ENCODE measurements at places on chromosomes 2 and 18.

DNA sequence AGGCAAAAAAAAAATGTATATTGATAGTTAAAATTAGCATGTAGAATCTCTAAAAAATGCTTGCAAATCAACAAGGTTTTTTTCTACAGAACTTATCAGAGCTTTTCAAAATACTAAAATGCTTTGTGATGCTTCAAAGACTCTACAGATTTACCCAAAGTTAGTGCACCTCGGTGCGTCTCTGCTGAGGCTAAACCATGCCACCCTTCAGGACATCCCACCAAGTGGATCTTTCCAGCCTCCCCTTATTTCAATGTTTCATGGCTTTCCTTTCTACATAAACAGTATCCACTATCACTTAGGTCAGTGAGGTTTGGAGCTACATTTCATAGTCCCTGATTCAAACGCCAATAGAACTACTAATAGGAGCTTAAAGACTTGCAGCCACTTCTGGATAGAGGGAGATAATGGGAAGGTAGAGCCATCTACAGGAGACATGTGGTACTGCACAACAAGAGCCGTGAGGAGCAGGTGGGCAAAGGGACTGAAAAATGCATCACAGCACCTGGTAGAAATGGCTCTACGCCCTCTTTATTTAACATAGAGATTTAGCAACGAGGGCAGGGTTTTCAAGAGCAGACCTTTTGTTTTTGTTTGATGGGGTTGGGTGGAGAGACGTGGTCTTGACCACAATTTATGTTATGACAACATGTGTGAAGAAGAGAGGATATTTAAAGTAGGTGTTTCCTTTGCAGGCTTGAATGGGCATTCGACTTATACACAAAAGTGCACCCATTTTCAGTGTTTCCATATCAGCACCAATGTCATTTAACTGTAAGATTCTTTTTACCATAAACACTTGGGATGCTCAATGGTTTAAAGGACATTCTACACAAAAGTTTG is 56.1 kb upstream of the SLC35G4 start:
- peak; percentile 48 for DNase-seq

GRCh38 chr2:172709566-172710291 is 25.9 kb upstream of the RAPGEF4 start:
- no peak for DNase-seq

GRCh38 chr2:230711224-230711623 is 1.4 kb upstream of the CAB39 start:
- no peak for DNase-seq

DNA sequence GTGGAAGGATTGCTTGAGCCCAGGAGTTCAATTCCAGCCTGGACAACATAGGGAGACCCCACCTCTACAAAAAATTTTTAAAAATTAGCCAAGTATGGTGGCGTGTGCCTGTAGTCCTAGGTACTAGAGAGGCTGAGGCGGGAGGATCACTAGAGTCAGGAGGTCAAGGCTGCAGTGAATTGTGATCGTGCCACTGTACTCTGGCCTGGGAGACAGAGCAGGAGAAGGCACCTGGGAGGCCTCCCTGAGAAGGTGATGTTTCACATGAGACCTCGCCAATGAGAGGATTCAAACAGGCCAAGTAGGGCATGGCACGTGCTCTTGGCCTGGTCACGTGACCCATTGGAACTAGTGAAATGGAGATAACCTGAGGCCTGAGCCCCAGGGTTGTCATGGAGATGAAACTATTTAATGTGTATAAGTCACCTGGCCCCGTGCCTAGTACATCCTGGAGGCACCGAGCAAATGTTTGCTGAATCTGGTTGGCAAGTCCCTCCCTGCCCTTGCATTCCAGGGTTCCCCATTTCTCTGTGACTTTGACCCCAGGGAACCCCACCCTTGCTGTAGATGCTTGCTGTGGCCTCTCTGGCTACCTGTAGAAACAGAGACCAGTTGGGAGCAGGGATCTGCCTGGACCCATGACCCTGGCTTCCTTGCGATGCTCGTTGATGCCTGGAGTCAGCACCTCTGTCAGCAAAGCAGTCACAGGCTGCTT is 26.1 kb upstream of the ROCK2 start:
- no peak for DNase-seq

DNA sequence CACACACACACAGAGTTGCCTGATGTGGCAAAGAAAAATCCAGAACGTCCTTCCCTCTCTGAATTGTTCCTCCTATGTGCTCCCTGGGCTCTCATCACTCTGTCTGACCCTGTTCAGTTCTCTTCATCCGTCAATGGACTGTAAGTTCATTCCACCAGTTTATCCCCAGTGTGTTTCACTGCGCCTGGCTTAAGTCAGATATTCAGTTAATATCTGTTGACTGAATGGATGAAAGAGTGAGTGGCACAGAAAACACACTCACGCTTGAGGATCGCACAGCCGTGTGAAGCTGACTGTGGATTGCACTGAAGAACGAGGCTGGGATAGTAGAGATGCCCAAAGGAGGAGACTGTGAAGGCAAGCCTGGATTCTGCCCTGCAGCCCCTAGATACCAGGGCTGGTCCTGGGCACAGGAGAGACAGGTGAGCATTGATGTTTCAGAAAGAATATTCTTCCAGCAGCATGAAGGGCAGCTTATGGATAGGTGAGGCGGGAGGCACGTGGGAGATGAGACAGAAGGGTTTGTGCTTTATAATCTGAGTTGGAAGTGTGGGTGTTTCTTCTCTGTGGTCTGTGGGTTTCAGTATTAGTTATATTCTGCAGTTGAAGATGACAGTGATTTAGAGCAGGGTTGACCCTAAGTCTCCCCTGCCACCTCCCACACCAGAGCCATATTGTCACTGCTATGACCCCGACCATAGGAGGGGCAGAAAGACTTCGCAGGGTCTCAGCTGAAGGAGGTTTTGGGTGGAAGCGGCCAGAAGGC is 129.9 kb downstream of the SOCS6 start:
- DNase-seq: no peak

DNA sequence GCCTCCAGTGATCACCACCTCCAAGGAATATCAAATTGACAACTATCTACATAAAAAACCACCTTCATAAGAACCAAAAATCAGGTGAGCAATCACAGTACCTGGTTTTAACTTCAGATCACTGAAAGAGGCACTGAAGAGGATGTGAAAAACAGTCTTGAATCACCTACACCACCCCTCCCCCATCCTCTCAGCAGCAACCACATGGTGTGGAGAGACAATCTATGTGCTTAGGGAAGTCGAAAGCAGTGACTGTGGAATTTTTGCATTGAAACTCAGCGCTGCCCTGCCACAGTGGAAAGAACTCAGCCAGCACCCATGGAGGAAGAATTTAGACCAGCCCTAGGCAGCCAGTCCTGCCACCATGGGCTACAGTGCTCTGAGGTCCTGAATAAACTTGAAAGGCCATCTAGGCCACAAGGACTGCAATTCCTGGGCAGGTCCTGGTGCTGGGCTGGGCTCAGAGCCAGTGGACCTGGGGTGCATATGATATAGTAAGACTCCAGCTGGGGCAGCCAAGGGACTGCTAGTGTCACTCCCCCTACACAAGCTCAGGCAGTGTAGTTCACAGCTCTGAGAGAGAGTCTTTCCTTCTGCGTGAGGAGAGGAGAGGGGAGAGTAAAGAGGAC is 75.6 kb downstream of the ATL2 start:
- DNase-seq: no peak

DNA sequence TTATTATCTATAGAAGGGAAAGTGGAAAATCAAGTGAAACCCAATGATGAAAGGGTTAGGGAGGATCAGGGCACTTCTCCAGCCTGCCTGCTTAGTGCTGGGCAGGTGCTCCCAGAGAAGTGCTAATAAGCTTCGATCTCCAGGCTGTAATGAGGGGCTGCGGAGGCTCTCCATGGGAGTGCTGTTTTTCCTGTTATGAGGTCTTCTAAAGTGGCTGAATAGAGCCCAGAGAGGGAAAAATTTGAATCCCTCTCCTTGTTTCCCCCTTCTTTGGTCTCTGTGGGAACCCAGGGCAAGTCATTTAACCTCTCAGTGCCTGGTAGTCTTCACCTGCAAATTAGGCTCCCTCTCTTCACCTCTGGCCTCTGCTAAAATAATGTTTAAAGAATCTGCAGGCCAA is 351.7 kb upstream of the DCC start:
- DNase-seq: no peak

- no peak for DNase-seq
These were observed 700.9 kb downstream of the ERBB4 start for GRCh38 chr2:211837706-211838105.

DNA sequence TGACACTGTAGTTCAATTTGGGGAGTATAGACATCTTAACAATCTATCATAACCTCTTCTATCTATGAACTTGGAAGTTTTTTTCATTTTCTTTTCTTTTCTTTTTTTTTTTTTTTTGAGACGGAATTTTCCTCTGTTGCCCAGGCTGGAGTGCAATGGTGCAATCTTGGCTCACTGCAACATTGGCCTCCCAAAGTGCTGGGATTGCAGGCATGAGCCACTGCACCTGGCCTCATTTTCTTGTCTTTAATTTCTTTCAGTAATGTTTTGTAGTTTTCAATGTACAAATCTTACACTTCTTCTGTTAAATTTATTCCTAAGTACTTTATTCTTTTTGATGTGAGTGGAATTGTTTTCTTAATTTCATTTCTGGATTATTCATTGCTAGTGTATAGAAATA is 14.6 kb downstream of the ASAP2 start:
- DNase-seq: no peak

- no peak for DNase-seq
These were observed 149.3 kb upstream of the AQP4 start for GRCh38 chr18:27014841-27015240.

DNA sequence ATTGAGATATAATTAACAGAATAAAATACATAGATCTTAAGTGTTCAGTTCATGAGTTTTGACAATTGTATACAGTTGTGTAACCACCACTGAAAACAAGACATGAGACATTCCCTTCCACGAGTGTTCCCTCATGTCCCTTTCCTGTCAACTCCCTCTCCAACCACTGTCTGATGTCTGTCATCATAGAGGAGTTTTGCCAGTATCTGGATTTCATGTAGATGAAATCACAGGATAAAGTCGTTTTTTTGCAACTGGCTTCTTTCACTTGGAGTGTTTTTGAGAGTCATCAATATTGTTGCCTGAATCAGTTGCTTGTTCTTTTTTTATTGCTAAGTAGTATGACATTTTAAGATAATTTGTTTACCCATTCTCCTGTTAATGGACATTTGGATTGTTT is 52.7 kb downstream of the RBMS1 start:
- no peak for DNase-seq

DNA sequence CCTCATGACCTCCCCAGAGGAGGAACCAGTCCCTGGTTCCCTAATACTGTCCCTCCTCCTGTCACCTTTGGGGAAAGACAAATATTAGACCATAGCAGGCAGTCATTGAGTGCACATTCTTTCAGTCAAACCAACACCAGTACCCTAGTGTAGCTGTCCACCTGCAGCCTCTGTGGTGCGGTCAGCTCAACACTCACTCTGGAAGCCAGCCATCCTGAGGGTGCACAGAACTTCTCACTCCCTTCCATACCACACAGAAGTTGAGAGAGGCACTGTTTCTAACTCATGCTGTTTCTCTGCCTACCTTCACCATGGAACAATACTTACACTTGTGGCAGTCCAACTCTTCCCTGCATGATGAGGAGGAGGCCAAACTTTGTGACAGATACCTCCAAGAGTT is 232.6 kb upstream of the FBXO11 start:
- DNase-seq: no peak

DNA sequence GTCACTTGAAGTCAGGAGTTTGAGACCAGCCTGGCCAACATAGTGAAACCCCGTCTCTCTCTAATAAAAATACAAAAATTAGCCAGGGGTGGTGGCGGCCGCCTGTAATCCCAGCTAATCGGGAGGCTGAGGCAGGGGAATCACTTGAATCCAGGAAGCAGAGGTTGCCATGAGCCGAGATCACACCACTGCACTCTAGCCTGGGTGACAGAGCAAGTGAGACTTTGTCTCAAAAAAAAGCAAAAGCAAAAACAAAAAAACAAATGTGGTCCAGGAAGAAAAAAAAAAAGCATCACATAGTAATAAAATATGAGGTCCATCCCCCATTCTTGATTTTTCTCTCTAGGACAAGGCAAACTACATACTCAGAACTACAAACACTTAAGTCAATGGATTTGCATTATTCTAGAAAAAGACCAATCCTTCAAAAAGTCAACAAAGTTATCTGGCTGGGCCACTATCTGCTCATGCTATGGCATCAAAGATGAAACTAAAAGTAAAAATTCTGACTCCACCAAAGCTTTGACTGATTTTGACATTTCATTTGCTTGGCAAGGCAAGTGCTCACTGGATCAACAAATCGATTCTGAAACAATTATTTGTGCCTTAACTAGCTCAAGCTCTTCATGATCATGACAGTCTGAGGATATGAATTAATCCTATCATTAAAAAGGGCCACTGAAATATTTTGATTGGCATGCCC is 28.4 kb downstream of the MEX3C start:
- DNase-seq: no peak

DNA sequence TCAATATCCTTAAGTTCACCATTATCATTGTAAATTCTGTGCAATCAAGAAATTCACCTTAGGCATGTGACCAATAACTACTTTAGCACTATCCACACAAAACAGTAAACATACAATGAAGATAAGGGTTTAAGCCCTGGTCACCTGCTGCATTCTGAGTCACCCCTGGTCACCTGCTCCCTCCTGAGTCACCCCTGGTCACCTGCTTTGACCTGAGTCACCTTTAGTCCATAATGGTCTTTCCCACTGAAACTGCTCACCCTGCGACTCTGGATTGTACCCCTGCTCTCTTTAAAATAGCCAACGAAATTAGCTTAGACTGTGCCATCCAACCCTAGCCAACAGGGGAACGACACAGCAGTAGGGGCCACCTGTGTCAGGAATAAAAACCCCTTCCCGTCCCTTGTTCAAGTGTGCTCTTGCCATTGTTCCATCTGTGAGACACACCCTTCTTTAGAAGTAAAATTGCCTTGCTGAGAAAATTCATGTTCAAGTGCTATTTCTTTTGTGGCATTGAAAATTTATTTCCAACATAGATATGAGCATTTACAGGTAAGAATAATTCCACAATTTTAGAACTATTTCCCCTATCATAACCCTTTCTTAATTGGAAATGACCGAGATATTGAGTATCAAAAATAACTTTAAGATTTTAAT is 902.8 kb downstream of the DSC3 start:
- DNase-seq: no peak

DNA sequence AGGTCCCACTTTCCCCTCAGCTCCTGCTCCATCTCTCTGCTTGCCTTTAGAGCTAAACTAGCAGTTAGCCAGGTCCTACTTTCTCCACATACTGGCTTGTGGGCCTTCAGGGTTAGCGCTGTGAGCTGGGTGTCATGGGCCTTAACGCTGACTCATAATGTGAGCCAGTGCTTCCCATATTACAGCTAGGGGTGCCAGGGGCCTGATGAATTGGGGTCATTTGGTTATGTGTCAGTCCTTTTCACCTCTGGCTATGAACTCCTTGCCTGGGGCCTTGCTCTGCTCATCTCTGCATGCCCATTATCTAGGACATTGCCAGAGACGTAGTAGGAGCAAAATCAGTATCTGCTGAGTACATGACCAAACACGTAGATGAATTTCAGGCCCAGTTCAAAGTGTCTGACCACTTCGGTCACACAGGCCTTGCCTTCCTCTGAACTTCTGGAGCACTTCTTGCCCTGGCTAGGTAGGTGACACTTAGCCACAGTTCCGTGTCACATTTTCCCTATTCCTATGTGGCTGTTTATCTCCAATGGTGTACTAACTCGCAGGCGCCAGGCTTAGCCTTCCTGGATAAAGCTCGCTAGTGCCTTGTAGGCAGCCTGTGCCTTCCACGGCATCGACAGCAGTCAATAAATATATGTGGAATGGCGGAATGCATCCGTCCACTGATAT is 103.2 kb upstream of the SIX3 start:
- no peak for DNase-seq

GRCh38 chr2:84919885-84920580 is 14.6 kb downstream of the TMSB10 start:
- DNase-seq: peak; percentile 21

GRCh38 chr2:104853534-104854497 is at the start of gene POU3F3:
Gene POU3F3 (plus strand): TSS chr2:104854115. CDS start chr2:104855511, 1,396 bp downstream.
- DNase-seq: peak; percentile 30

All from CD4-positive, alpha-beta T cell treated with Interleukin-12 subunit alpha and Interleukin-12 subunit beta, for 1 hour (primary cell).